ENCODE measurements at places on chromosomes 13 and 19.
A peak's percentile ranks its signal among the peaks of the same experiment; 100 is the strongest.

DNA sequence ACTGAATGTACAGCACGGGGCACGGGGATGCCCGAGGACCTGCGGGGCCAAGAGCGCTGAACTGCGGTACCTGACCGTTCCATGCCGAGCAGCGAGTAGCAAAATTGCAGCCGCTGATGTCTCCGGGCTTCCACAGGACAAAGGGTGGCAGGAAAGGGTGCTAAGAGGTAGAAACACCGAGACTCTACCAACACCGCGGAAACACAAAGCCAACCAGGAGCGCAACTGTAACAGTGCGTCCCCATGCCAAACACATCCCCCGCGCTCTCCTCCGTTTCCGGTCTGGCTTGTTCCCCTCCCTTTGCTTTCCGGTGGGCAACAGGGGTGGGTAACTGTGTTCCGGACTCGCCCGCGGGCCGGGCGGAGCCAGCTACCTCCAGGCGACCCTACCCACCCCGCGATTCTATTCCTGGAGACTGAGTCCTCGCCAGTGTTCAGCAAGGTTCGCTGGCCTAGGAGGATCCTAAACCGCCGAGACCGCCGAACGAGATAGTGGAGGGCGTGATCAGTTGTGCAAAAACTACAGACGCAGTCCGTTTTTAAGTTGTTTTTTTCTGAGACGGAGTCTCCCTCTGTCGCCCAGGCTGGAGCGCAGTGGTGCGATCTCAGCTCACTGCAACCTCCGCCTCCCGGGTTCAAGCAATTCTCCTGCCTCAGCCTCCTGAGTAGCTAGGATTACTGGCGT lies 34.9 kb upstream of the NEK3 start:
- DNase-seq = no peak

DNA sequence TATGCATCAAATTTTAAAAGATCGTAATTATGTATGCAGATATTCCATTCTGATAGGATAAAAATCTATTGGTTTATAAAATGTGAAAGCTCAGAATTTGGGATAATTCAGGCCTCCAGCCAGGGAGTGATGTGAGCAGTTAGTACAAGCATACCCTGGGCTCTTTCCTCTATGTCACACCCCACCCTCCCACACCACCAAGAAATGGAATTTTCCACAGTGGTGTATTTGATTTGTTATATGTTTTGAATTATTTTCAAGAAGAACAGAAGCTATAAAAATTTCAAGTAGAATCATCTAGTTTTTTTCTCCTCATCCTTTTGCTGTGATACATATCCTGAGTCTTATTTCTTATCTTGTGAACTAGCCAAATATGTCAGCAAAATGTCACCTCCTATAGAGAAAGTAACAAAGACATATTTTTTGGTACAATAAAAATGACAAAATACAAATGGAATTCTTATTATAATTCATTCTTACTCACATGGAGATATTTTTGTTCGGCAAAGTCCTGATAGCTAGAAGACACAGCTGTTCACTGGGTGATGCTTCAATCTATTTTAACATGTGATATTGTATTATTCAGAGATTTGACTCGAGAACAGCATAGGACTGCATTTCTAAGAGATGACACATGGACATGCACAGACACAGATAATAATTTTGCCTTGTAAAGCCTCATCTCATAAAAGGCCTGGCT lies 61.2 kb upstream of the FRY start:
- DNase-seq = peak; percentile 92

- DNase-seq = no peak
Measured at GRCh38 chr19:33862981-33863380, 66.3 kb downstream of the KCTD15 start.

DNA sequence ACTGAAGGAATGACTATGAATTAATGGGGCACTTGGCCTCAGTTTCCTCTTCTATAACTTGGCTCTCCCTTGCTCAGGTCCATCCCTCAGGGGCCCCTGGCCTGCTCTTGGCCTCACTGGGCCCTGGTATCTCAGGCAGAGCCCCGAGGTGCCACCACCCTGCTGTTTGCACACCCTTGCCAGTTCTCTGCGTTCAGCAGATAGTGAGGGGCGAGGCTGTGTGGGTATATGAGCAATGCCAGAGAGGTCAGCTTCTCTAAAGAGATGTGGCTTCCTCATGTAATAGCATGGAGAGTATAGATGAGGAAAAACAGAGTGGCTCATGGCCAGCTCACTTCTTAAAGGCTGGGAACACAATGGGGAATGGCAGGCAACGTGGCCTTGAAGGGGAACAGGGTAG lies 76.1 kb downstream of the CYSLTR2 start:
- no peak for DNase-seq

GRCh38 chr13:35925669-35926068 lies 205.5 kb downstream of the DCLK1 start:
- no peak for DNase-seq

DNA sequence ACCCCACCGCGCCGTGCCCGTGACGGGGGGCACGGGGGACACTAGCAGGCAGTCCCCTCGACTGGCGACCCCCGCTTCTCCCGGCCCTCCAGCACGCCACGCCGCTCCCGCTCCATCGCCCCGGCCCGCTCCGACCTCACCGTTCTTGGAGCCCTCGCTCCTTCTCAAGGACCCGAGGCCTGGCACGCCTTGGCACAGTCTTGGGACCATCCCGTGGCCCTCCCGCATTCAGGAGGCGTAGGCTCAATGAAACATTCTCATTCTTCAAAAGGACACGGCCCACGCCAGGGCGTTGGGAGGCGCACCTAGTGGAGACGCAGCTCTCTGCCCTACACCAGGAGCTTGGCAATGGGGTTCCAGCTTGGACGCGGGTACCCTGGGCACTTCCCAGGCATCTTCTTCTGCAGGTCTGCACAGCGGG lies 473 bp upstream of the CERS1 start:
- DNase-seq = no peak

DNA sequence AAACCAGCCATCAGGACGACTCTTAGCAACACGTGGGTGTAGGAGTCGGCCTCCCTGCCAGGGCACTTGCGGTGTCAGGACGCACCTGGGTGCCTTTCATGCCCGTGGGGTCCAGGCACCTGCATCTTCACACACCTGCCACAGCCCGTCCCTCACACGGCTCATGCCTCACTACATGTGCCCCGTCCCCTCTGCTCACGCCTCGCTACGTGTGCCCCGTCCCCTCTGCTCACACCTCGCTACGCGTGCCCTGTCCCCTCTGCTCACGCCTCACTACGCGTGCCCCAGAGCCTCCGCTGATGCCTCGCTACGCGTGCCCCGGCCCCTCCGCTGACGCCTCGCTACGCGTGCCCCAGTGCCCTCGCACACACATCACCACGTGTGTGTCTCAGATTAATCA lies 58.0 kb upstream of the F7 start:
- DNase-seq = no peak

DNA sequence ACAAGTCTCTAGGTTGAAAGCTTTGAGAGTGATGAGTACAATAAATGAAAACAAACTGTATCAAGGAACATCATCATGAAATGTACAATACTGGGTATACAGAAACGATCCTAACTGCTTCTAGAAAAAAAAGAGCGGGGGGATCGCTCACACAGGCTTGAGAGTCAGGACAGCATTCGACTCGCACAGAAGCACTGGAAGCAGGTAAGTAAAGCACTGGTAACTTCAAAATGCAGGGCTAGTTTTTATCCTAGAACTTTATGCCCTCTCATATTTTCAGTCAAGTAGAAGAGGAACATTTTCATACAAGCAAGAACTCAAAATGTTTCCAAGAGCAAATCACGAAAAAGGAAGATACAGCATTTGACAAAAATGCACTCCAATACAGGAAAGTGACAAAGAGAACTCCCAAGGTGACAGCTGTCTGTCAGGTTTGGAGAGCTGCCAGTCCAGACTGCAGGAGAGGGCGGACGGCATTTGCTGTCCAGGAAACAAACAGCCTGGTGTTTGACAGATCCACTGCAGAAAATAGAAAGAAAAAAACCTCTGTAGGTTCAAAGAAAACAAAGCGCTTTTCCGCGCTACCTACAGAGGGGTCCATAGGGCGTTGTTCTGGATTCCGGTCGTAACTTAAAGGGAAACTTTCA lies 58.2 kb upstream of the XPO4 start:
- DNase-seq = no peak

- DNase-seq = no peak
Measured at GRCh38 chr13:31167490-31167889, 5.8 kb upstream of the HSPH1 start.

DNA sequence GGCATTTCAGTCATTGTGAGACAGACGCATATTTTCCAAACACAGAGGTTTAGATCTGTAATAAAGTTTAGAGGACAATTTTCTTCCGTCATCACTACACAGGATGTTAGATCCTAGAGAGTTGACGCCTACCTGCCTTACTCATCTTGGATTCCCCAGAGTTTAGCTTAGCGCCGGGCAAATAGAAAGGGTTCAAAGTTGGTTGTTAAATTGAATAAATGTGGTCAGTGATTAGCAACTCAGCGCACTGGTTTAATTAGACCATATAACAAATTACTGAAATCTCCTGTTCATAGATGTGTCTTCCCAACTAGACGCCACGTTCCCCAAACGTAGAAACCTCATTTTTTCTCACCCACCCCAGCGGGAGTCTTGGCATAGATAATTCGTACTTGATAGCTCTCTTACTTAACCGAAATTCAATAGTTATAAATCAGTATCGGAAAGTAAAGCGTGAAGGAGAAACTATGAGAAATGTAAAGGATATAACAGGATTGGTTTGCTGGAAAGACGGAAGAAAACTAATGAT lies 726 bp upstream of the UFM1 start:
- no peak for DNase-seq

DNA sequence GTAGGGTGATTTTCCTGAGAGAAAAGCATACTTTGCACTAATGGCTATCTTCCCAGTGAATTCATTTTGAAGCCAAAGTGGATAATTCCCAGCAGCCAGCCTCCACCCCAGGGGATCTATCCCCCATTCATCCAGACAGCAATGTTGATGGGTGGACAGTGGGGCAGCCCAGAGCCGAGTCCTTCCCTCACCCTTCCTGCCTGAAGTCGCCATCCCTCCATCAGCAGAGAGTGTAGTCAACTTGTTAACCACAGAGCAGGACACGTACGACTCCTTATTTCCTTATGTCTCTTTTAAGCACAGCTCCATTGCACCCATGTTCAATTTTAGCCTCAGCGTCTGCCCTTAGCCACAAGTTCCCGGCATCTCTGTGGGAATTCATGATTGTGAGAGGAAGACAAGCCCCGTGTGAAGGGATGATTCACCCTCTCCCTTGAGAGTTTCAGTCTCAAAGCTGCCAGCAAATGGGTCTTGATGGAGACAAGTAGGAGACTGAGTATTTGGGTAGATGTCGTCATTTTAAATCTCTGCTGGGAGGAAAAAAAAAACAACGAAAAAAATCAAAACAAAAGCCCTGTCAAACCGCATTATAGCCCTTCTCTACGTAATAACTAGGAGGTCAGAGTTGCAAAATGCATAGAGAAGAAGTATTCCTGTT lies 58.3 kb upstream of the MEDAG start:
- no peak for DNase-seq

- no peak for DNase-seq
Measured at GRCh38 chr13:35724446-35724845, 248.0 kb upstream of the MAB21L1 start.

DNA sequence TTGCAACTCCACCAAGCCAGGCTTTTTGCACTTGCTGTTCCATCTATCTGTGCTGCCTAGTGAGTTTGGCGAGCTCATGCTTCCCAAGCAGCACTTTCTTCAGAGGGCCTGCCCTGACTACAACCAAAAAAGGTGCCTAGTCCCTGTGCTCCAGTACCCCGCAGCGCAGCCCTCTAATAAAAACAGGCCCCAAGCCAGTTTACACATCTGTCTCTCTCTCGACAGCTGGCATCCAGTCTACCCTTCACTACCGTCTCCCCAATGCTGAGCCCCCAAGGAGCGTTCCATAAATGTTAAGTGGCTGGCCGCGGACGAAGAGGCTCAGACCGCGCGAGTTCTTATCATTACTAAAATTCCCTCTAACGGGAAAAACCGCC lies 512 bp downstream of the MED4 start:
- no peak for DNase-seq

GRCh38 chr13:97018029-97018819 lies 23.9 kb upstream of the OXGR1 start:
- DNase-seq = peak; percentile 9

DNA sequence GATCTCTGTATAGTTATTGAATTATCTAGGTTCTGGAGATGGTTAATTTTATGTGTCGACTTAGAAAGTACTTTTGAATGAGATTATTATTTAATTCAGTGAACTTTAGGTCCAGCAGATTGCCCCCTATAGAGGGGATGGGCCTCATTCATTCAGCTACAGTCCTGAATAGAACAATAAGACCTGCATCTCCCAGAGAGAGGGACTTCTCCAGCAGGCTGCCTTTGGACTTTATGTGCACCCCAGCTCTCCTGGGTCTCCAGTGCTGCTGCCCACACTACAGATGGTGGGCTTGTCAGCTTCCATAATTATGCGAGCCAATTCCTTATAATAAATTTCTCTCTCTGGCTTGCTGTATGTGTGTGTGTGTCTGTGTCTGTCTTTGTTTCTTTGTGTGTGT lies 39.3 kb upstream of the KL start:
- no peak for DNase-seq

- no peak for DNase-seq
Measured at GRCh38 chr13:80823472-80823871, 482.5 kb upstream of the SPRY2 start.

GRCh38 chr13:28455580-28456194 lies 39.2 kb downstream of the FLT1 start:
- no peak for DNase-seq

- DNase-seq = no peak
Measured at GRCh38 chr19:30371960-30372824, at the start of gene ZNF536. Gene ZNF536 (plus strand): TSS chr19:30372384. CDS start chr19:30443563, 71,179 bp downstream.

- DNase-seq = no peak
Measured at GRCh38 chr19:54029930-54030490, 33.7 kb downstream of the VSTM1 start.

GRCh38 chr13:48851707-48852106 lies 124.0 kb upstream of the FNDC3A start:
- DNase-seq = no peak

DNA sequence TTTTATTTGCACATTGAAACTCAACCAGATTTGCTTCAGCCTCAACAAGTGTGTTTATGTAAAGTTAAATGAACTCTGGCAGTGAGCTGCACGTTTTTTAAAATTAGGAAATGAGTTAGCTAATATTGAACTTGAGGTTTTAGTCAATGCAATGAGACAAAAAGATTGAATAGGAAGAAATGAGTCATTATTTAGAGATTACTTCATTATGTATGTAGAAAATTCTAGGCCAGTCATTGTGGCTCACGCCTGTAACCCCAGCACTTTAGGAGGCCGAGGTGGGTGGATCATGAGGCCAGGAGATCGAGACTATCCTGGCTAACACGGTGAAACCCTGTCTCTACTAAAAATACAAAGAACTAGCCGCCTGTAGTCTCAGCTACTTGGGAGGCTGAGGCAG lies 22.8 kb upstream of the CD70 start:
- no peak for DNase-seq
